GOT3 (cell line): ENCODE measurements at places on chromosomes 7 and 10.
A peak's percentile ranks its signal among the peaks of the same experiment; 100 is the strongest.

DNA sequence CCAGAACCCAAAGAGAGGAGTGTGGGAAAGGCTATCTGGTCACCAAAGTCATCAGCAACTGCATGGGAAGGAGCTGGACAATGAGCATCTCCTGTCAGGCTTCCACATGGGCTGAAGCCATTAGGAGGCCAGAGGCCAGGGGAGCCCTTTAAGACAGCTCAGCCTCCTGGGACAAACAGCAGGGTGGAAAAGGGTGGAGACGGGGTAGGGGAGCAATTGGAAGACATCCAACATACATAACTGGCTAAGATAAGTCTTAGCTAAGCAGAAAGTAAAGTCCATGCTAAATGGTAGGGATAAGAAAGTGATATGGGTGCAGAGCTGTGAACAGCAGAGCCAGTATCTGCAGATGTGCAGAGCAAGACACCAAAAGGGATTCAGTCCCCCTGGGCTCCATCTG is 1.5 kb upstream of the OAT start:
- no peak for DNase-seq

GRCh38 chr7:122092964-122093797 is 50.9 kb downstream of the AASS start:
- peak; percentile 4 for DNase-seq

GRCh38 chr10:21749788-21750187 is 215.8 kb downstream of the MLLT10 start:
- DNase-seq, result no peak

GRCh38 chr10:43172645-43173044 is 34.4 kb downstream of the CSGALNACT2 start:
- no peak for DNase-seq

DNA sequence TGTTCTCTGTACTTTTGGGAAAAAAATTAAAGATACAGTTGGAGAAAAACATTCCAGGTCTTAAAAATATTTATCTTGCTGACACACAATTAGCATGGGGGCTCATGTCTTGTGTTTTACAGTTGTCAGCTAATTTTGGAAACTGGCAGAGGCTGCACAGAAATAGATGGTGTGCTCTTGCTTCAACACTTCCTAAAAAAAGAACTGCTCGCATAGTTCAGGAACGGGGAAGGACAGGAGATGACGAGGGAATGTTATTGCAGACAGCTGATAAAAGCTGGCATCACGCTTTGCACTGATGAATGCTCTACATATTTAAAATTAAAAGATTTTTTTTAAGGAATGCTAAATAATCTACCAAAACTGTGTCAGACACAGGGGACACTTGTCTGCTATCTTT is 103.5 kb upstream of the CELF2 start:
- DNase-seq, result no peak

DNA sequence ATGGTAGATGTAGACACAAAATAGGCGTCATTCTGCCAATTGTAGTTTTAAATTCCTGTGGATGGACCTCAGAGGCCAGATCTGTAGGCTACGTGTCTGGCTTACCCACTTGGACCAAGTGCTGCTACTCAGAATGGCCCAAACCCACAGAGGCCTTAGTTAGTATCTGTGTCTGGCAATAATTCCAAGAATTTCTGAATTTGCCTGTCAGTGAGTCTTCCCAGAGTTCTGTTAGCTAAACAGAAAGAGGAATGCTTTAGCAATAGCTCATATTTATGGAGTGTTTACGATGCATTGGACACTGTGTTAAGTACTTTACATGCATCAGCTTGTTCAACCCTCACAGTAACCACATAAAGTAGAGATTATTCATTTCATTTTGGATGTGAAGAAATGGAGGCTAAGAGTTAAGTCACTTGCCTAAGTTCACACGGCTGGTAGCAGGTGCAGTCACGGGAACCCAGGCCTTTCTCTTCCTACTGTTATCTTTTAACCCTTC is 231.8 kb downstream of the PTEN start:
- DNase-seq, result no peak

GRCh38 chr7:55030314-55030713 is 11.5 kb downstream of the EGFR start:
- DNase-seq, result no peak

DNA sequence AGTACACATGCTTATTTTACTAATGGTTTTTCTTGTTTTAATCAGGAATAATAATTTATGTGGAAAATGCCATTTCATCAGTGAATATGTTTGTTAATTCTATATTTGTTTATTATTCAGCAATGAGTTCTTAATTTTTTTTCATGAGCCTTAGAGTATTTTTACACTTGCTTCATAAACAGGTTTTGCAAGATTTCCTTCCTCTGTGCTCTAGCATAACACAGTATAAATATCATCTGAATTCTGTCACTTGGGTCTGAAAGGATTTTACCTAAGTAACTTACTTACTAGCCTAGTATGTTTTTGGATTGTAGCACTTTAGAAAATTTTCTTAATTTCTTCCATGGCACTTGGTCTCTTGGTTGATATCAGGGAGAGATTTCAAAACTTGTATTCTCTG is 45.8 kb downstream of the GLCCI1 start:
- DNase-seq, result no peak

DNA sequence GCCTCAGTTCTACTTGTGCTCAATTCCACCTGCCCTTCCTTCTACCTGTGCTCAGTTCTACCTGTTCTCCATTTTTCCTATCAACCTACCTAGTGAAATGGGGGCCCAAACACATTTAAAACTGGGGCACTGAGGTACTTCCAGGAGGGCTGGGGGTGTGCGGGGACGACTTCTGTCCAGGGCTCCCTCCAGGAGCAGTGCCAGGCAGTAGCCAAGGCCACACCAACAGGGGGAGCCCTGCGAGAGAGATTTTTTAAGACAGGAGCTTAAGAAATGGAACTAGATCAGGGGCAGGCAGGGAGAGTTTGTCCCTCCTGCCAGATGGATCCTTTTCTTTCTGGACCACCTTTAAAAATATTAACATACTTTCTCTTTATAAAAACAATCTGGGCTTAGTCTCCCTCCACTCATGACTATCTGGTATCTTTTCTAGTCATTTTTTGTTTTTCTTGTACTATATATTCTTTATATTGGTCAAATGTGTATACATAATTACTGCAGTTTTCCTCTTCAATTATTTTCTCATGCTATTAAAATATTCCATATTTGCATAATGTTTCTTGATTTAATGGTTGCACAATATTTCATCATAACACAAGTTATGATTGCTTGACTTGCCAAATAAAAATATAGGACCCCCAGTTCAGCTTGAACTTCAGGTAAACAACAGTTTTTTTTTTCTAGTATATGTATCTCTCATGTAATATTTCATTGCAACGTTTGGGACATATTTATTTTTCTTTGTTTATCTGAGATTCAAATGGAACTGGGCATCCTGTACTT is 47.3 kb upstream of the INSYN2A start:
- DNase-seq, result no peak

DNA sequence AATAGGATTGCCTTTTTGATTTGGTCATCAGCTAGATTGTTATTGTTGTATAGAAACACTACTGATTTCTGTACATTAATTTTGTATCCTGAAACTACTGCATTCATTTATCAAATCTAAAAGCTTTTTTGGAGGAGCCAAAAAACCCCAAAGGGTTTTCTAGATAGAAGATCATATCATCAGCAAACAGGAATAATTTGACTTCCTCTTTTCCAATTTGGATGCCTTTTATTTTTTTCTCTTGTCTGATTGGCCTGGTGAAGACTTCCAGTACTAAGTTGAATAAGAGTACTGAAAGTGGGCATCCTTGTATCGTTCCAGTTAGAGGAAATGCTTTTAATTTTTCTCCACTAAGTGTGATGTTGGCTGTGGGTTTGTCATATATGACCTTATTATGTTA is 10.6 kb upstream of the ENTPD7 start:
- DNase-seq, result no peak

GRCh38 chr7:41566581-41566980 is 136.3 kb downstream of the INHBA start:
- DNase-seq, result no peak

- no peak for DNase-seq
These were observed 189.0 kb upstream of the SH2B2 start for GRCh38 chr7:102097601-102098161.

DNA sequence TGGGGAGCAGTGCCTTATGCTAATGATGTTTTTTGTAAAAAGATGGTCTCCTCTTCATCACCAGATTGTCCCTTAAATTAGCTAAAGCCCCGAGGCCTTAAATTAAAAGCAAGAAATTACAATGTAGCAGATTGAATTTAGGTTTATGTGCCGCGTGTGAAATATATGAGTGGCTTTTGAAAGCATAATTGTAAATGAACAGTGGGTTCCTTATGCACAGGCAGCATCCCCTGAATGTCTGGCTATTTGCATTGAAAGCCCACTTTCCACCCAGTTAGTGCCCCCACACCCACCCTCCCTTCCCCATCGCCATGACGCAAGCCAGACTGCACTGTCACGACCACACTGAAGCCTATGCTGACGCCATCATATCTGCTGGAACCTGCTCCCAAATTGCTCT is 62.4 kb upstream of the SORCS3 start:
- DNase-seq, result no peak

DNA sequence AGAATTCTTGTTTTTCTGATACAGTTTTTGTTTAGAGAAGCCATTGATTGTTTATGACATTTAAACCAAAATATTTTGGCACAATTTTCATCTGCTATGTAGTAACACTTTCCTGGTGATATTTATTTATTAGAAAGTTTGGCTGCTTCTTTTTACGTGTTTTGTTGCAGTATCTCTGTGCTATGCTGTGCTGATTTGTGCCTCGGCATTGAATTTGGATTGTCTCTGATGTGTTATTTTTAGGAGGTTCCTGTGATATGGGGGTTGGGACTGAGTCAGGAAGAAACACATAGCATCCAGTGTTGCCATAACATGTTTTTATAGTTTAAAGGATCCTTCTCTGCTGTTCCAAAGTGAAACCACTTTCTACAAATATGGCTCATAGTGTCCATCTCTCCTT is 1197.7 kb upstream of the LRRN3 start:
- no peak for DNase-seq

- DNase-seq, result no peak
These were observed at the start of gene NT5C3A for GRCh38 chr7:33062023-33062781. Gene NT5C3A (minus strand): TSS chr7:33062776. CDS start chr7:33062705, 71 bp downstream.
